ENCODE measurements at places on chromosomes 11 and 22.

DNA sequence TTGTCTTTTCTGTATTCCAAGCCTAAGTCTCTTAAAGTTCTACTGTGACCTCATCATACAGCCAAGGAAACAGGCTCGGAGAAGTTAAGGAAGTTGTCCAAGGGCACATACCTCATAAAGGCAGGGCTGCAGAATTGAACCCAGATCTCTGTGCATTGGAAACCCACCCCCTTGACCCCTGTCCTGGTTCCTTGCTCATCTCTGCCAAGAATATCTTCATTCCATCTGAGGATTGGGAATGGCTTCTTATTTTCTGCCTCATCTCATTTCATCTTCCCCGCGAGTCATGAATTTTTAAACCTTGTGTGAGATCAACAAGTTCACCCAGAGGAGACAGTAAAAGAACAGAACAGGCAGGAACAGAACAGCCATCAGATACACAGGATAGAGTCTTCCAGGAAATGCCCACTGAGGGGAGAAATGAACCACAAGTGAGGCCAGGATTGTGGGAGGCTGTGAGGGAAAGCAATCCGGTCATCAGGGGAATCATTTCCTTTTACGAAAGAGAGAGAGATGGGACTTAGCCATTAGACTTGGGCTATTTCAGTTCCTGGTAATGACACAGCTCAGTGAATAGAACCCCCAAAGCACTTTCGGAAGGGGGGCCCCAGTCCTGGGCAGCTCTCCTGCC is 34.4 kb upstream of the LRRC10B start:
- no peak for DNase-seq

DNA sequence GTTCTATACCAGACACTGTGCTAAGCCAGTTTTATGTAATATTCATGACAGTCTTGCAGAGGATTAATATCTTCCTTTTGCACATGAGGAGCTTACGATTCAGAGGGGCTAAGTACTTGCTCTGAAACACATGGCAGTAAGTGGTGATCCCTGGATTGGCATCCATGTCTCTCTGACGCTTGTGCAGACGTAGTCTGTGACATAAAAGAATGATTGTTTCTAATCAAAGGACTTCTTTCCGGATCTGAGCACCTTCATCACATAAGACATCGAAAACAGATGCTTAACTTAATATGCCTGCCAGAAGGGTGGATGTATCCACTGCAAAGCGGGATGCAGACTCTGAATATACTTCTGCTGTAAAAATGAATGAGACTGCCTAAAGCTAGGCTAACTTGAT is 74.8 kb downstream of the ARHGAP42 start:
- no peak for DNase-seq

DNA sequence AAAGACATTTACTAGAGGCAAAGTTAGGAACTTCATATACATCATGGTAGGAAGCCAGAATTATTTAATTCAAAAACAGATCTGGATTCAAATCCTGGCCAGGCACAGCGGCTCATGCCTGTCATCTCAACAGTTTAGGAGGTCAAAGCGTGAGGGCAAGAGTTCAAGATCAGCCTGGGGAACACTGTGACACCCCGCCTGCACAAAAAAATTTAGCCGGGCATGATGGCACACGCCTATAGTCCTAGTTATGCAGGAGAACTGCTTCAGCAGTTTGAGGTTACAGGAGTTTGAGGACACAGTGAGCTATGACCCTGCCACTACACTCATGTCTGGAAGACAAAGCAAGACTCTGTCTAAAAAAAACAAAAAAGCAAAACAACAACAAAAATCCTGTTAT is 8.9 kb downstream of the MRTFA start:
- peak; percentile 51 for DNase-seq

- no peak for DNase-seq
These were observed 24.8 kb upstream of the MUC5B start for GRCh38 chr11:1197886-1198560.

DNA sequence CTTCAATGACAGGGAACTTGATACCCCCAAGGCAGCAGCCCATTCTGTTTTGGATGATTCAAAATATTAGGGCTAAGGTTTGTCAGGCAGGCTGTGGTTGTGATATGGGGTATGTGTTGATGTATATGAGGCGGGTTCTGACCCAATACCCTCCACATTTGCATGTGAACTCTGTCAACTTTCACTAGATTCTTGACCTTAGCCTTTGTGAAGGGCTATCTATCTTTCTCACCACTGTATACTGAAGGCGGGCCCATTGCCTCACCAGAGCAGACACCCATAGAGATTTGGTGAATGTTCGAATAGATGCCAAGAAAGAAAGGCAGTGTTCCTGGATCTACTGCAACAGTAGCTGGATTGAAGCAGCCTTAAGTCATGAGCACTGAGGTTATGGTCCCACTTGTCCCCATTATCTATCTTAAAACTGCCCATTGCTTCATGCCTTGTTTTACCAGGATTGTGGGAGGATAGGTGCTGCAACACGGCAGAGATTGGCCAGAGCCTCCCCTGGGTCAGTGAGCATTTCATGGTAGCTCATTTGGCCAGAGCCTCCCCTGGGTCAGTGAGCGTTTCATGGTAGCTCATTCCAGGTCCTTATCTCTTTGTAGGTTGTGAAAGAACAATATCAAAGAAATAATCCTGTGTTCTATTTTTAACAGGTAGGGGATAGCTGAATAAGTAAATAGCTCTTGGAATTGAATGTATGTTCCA is 399.6 kb downstream of the TMEM135 start:
- no peak for DNase-seq

DNA sequence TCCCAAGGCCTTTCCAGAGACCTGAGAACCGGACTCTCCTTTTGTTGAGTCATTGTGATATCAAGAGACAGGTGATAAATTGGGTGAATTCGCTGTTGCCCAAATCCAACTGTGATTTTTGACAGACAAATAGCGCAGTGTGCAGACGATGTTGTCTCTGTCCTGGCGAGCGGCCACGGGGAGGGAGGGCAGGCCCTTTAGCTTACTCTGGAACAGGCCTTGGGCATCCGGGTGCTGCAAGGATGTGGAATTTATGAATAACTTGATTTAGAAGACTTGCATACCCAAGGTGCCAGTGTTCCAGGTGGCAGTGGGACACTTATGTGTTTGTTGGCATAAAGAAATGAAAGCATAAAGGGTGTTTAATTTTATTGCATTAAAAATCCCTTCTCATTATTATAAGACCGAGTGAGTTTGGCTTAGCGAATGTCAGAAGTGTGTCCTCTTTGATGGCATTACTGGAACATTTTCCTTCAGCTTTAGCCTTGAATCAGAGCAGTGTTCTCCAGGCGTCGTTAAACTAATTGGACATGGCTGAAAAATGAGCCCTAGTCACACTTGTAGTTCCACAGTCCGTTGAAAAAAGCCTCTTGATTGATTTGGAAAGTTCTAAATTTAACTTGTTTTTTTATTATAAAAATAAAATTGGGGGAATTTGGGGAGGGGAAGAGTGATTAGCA is 9.4 kb downstream of the LDLRAD3 start:
- no peak for DNase-seq

- no peak for DNase-seq
These were observed 6.1 kb upstream of the PNPLA3 start for GRCh38 chr22:43917521-43917920.

DNA sequence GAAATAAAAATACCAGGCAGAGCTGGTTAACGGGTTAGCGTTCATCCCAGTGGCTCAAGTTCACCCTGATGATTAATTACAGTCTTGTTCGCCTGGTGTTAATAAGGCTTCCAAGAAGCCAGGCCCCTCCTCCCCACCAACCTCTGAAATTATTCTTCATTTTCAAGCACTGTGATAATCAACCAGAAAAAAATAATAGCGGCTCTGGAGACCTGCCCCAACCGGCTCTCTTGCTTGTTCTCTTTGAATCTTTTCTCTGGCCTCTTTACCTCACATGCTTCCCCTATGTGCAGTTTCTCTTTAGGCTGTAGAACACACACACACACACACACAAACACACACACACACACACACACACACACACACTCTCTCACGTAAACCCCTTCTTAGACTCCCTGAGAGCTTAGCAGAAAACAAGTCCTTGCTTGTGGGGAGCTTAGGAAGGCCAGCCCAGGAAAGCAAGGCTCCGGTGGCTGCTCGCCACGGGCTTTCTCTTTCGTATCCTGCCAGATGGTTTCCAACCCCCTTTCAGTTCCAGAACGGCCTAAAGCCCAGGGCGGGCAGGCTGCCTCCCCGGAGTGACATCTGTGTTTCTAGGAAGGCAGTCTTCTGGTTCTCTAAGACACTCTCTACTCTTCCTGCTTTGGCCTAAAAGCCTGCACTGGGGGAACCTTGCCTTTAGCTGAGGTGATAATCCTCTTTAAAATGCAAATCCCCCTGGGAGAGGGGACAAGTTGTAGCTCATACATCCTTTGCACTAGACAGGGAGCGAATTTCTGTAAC is 106.4 kb upstream of the SESN3 start:
- peak; percentile 87 for DNase-seq

- no peak for DNase-seq
These were observed 19.2 kb downstream of the FAM118A start for GRCh38 chr22:45328822-45329529.

- no peak for DNase-seq
These were observed 40.0 kb downstream of the DCUN1D5 start for GRCh38 chr11:103051981-103052380.

DNA sequence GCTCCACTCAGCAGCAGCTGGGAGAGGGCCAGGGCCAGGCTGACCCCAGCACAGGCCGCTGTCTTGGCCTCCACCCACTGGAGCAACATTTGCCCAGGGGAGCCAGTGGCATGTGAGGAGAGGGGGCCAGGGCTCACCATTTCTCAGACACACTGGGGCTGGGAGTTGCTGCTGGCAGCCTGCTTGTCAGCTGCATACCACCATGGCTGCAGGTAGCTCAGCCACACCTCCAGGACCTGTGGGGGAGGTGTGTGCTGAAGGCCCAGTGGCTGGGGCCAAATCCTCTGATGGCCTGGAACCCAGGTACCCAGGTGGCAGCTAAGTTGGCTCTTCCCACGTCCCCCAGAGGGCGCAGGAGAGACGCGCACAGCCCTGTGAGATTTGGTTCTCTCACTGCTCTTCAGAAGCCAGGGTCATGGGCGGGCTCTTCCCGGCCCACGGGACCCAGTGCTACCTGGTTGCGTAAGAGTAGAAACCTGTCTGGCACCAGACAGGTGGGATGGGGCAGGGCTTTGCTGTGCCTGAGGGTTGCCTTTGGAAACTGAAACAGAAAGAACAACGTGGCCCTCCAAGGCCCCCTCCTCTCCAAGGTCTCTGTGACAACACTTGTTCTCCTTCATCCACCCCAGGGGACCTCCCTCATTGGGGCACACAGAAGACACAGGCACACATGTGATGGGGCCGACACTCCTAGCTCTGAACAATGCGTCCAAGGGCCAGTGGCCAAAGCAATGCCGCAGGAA is 98.8 kb downstream of the MED15 start:
- peak; percentile 72 for DNase-seq

- DNase-seq, result no peak
These were observed 88.4 kb upstream of the TEAD1 start for GRCh38 chr11:12585861-12586260.

DNA sequence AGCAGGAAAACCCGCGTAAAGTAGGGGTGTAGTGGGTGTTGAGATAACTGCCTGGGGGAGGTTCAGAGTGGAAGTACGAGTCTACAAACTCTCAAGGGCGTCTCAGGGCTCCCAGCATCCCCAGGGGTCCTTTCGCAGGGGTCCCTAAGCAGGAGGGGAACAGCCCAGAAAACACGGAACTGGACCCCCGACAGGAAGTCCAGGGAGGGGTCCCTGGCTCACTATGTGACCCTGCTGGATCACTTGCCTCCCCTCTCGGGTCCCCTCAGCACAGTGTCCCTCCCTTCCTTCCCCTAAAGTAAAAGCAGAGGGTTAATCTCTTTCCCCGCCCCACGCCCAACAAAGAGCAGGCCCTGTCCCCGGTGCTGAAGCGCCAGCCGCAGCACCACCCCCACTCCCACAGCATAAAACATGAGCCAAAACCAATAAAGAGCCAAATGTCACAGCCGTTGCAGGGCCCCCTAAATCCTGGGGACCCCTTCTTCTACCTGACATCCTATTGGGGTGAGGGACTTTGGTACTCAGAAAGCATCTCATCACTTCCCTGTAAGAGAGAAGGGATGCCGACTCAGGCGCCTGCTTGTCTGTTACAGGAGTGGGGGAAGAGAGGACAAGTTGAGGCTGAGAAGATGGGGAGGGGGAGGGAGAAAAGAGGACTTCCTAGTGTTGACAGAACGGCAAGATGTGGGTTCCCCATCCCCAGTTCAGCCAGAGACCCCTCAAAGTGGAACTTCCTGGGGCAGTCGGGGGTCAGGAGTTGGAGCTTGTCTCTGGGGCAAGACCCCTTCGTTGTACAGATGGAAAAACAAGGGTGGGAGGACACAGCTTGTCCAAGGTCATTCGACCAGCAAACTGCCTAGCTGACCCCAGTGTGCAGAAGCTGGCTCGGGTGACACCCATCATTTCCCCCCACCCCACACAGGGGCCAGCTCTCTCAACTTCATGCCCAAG is 1.4 kb upstream of the NEFH start:
- no peak for DNase-seq

GRCh38 chr11:35911013-35911412 is 32.8 kb upstream of the LDLRAD3 start:
- peak; percentile 18 for DNase-seq

DNA sequence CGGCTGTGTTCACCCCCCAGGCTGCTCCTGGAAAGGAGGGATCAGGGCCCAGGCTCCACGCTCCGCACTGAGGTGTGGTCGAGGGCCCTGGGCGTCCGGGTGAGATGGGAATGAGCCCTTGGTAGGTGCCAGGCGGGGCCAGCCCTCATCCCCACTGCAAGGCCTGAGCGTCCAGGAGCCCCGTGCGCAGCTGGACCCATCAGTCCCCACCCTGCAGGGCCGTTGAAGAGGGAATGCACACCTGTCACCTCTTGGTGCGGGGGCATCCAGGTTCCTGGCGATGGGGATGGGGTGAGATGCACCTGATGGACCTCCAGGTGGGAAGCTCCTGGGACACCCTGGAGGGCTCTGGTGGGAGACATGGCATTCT is 72.2 kb downstream of the KCNQ1 start:
- DNase-seq, result no peak

DNA sequence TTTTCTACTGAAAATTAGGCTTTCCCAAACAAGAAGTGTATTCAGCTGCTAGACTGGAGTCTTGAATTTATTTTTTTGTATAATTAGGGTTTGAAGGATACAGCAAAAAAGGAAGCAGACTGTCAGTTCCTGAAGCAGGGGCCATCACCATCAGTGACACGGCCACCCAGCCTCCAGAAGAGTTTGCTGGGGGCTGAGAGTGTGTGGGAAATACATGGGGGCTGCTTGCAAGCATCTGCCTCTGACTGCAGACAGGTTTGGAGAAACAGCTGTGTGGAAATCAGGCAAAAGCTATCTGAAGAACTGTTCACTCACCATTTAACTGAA is 23.0 kb downstream of the FZD4 start:
- no peak for DNase-seq

DNA sequence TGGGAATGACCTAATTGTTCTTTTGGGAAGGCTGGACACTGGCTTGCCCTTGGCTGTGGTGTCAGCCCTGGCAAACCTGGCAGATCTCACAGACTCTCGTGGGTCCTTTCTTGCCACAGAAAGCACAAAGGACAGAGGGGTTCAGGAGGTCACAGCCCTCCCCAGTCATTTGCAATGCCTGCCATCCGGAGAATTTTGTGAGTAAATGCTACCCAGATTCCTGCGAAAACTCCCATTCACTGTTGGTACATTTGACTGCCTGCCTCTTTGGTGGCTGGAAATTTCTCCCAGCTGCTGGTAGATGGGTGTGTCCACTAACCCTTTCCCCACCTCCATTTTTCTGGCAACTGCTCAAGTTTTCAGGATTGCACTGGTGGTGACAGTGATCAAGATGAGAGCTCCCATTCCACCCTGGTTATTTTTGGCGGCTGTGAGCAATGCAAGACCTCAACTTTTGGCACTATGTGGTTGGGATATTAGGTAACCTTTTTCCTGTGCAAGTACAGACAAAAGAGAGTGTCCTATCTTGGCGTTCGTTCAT is 155.7 kb downstream of the NAV2 start:
- peak; percentile 41 for DNase-seq

Measured in foreskin keratinocyte (primary cell).